NCI-H1092 (cell line): ENCODE measurements at places on chromosomes 7 and 10.

- DNase-seq = no peak
These were observed 202.1 kb downstream of the PTEN start for GRCh38 chr10:88065383-88066049.

GRCh38 chr7:30971840-30972563 lies 8.2 kb downstream of the GHRHR start:
- DNase-seq = no peak

DNA sequence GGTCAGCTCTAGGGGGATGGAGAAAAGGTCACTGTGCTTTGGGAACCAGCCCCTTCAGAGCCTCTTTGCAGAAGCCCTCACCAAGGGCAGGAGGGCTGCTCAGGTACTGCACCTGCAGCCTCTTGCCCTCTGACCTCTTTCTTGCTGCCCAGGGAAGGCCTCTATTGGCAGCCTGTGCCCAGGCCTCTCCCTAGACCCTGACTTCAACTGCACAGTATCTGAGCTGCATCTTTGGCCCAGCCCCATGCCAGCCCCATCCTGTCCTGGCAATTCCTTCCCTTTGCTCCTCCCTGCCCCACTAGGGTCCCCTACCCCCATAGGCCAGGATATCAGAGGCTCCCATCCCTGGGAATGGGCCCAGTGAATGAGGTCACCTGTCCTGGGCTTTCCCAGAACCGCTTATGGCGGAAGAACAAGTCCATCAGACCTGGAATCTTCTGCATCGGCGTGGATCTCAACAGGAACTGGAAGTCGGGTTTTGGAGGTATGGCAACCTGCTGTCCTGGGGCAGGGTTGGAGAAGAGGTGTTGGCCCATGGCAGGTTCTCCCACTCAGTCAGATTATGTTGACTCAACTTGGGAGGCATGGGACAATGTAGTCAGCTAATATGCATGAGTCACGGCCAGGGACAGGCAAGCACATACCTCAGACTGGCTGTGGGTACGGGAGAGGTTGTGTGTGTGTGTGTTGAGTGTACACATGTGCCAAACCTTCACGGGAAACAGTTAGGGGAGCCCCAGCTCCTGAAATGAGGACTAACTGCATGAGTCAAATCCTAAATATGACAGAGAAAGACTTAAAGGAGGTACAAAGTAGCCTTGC lies 17.1 kb upstream of the CPA1 start:
- no peak for DNase-seq

DNA sequence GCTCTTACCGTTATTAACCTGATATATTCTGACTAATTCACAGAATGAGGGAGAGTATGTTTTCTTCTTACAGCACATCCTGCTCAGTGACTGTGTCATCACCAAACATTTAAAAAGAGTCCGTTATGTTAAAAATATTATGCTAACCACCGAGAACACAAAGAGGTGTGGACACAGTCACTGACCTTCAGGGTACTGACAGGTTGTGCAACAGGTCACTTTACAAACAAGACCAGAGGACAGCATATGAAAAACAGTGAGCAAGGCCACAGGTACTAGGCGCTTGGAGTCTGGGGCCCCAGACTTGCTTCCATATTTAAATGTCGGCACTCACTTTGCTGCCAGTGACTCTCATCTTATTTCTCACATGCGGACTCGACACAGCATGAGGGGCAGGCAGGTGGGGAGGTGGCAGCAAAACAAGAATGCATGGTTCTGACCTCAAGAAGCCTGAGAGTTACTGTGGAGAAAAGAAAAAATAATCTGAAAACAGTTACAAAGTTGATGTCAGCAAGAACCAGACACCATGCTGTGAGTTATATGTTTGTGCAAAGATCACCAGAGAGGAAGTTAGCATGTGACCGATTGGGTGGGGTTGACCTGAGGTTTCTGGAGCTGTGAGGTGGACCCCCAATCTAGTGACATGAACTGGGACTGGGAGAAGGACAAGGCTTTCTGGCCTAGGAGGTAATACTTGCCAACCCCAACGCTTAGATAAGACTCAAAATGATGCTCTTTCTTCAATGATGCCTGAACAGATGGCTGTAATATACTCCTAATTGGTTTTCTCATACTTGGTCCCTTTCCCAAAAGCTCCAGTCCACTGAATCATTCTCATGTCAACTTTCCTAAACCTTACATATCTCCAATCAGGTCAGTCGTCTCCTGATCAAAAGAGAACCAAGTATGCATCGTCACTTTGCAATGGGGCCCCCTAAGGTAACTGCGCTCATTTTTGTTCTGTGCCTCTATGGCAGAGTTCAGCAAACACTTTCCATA lies 102.4 kb downstream of the HIPK2 start:
- DNase-seq = no peak
